ENCODE measurements at places on chromosomes 16 and 17. TPM values are rescaled to one million over a fixed set of nuclear protein-coding genes. Genes with fewer than 3 reads are reported as not detected.

- no peak for DNase-seq
These were observed 4.8 kb downstream of the P2RX1 start for GRCh38 chr17:3911271-3912053.

TMEM88 gene
- 1.6 TPM for total RNA-seq

GRCh38 chr17:62871291-62871690, 63.2 kb upstream of the MARCHF10 start:
- no peak for DNase-seq

DNA sequence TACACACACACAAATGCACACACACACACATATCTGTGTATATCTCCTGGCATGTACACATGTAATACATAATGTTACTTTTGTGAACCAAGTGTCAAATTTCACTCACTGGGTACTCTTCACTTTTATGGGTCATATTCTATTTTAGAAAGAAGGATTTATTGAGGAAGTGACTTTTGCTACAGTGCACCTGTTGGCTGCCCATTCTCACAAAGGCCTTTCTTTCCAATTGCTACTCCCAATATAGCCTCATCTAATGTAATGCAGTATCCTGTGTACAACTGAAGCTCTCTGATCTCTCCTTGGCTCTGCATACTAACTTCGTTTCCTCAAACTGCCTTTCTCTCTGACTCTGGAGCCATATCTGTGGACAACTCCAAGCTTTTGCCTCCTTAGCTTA, 107.5 kb downstream of the ABCA8 start:
- no peak for DNase-seq

DNA sequence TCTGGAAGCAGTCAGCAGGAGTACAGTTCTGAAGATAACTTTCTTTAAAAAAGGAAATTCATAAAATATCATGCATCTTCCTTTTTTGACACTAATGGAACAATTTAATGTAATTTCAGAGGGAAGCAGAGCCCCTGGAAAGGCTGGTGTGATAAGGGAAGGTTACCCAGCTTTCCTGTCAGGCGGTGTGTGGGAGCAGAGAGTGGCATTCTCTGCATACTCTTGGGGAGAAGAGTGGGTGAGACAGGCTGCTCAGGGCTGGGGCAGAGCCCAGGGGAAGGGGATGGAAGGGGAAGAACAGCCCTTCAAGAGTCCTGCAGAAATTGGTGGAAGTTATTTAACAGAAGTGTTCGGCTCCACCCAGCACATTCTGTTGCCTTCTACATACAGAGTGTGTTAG, 84.7 kb downstream of the PRKCB start:
- DNase-seq, result no peak

All from Panc1 (cell line).